ENCODE measurements at places on chromosomes 2 and 18.

GRCh38 chr18:60060578-60060977 lies 160.8 kb downstream of the PMAIP1 start:
- no peak for DNase-seq

DNA sequence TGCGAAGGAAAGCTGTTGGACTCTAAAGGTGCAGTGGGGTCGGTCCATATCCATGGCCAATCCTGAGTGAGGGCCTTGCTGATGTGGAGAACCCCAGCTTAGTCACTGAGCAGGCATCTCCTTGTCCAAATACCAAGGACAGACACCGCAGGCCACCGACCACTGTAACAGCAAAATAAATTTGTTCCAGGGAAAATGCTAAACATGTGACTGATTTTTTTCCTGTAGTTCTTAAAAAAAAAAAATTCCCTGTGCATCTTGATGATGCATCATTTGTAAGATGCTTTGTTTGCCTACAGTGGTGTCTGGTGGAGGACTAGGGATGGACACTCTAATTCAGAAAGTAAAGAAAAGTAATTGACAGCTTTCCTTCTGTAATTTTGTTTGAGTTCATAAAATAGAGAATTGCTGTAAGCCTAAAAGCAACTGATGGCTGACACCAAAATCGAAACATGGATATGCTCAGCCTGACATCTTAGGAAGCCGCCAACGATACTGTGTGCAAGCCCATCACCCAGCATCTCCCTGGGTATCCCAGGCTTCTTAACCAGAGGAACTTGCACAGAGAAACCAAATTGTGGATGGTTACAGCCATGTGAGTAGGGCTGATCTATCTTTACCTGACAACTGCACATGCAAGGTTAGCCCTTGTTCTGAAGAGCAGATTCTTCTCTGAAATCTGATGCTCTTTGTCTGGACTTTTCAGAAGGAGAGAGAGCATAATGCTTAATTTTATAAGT lies 188.6 kb downstream of the ARL4C start:
- no peak for DNase-seq

GRCh38 chr2:45649462-45649857 lies 2.0 kb upstream of the PRKCE start:
- no peak for DNase-seq

DNA sequence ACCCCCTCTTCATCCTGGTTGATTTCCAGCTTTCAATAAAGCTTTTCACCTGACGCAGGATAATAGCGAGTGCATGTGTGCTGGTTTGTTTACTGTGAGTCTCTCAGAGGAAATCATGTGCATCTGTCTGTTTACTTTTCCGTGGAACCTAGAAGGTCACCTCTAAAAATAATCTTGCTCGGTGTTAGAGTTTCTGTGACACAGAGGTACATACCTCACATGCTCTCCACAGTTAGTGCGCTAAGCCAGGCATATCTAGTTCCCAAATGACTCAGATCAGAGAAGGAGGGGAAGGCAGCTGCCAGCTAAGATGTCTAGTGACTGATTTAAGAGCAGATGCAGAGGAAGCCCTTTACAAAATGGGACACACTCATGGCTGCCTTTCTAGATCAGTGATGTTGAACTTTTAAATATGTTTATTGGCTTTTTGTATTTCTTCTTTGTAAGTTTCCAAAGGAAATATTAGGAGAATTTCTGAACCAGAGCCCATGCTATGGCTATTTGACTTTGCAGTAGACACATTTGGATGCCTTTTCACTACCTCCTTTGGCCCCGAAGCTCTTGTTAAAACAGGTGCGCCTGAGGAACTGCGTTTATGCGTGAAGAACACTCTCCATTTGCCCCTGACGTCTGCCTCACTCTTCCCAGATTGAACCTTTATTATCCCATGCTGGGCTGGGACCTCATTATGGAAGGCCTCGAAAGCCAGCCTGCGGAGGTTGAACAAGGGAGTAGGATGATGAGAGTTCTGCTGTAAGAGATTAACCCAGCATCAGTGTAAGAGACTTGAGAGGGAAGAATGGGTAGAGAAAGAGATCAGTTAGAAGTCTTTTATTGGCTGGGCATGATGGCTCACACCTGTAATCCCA lies 145.6 kb downstream of the FAM161A start:
- no peak for DNase-seq

DNA sequence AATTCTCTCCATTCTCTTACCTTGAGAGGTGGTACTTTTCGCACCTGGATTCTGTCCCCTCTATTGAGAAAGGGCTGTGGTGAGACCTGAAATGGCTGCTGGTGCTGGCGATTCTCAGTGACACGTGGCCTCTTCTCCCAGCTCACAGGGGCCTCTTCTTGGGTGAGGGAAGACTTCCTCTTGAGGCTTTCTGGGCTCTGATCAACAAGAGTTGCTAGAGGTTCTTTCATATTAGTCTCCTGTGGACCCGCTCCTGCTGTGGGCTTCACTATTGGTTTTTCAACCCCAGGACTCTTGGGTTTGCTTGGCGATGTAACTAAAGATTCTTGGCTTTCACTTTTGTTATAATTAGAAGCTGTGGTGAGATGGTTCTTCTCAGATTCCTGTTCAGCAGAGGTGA lies 76.3 kb upstream of the DTNB start:
- DNase-seq: no peak

DNA sequence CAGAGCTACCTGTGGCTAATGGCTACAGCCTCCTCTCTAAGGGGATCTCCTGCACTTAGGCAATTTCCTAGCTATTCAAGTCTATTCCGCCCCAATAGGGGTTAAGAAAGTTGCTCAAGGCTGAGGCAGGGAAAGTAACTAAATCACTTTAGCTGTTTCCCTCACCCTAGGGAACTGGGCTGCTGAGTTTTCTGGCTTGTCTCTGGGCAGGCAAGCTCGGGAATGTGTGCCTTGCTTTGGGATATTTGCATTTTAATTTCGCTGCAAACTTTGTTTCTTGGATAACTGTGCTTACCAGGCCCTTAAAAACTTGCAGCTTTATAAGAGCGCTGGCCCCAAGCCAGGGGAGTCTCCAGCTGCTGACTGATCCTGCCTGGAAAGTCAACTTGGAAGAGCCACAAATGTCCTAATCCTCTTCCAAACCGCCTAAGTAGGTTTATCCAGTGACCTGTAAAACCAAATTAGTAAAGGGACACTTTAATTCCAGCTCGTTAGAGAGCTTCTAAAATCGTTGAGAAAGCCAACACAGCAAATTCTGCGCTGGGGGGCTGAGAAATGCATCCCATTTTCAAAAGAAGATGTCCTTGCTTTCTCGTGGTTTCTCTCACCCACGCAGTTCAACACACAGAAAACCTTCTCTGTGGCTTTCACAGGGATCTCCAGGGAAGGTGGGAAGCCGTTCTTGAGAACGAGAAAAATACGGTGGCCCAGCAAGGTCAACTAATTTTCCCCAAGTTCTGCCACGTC lies 59.5 kb upstream of the SP3 start:
- DNase-seq: peak; percentile 18

DNA sequence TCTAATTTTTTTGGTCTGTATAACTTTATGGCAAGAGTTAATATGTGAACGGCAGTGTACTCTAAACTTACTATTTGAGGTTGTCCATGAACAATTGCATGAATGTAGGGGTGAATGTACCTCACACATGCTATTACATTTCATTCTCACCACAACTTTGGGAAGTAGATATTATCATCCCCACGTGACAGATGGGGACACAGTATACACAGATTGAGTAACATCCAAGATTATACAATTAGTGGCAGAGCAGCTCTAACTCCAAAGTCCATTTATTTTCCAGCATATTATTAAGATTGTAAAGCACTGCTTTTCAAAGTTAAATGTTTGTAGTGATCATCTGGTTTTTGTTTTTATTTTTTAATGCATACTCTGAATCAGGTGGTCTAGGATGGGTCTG lies 622.1 kb upstream of the ZEB2 start:
- peak; percentile 11 for DNase-seq

DNA sequence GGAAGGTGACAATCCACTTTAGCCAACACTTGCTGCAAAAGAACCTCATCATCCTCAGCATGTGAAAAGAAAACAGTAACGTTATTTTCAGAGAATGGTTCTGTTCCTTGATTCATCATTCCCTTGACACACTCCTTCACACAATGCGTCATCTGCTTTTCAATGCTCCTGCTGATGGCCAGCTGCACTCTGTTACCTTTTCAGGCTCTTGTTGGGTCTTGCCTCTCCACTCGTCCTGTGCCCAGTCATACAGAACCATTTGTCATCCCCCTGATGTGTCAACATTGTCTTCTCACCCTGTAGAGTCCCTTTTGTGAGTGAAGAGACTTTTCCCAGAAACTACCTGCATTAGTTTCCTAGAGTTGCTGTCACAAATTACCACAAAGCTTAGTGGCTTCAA lies 12.2 kb upstream of the DTNA start:
- DNase-seq: no peak

- no peak for DNase-seq
Measured at GRCh38 chr2:230777721-230778120, 65.1 kb downstream of the CAB39 start.

- no peak for DNase-seq
Measured at GRCh38 chr2:226652369-226652768, 147.3 kb downstream of the IRS1 start.

- no peak for DNase-seq
Measured at GRCh38 chr18:36889321-36889720, 60.4 kb downstream of the KIAA1328 start.

- no peak for DNase-seq
Measured at GRCh38 chr2:25912851-25913695, 34.8 kb upstream of the ASXL2 start.

GRCh38 chr2:136254681-136255080 lies 136.7 kb upstream of the CXCR4 start:
- DNase-seq: no peak

DNA sequence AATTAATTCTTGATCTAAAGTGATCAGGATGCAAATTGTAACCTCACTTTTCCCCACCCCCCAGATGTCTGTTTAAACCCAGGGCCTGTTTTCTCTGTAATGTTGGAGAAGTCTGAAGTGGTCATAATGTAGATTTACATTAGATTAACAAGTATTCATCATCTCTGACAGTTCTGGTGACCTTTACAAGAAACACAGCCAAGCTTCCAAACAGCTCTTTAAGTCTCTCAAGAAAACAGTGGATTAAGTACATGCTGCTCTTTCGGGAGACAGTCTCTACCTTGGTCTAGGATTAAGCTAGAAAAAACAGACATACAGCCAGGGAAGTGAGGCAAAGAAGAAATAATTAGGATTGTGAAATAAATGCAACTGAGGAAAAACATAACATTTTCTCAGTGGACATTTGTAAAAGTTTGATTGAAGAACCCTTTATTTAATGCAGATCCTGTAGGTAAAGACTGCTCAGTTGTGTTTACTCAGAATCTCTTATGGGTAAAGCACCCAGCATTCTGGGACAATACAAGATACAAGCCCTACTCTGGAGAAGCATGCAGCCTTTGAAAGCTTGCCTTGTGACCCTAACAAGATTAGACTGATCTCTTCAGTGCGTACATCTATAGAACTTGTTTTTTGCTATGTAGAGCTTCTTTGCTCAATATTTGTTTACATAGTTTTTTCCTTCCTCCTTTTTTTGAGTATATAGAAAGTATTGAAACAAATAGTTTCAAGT lies 203.9 kb downstream of the PHLPP1 start:
- DNase-seq: no peak

DNA sequence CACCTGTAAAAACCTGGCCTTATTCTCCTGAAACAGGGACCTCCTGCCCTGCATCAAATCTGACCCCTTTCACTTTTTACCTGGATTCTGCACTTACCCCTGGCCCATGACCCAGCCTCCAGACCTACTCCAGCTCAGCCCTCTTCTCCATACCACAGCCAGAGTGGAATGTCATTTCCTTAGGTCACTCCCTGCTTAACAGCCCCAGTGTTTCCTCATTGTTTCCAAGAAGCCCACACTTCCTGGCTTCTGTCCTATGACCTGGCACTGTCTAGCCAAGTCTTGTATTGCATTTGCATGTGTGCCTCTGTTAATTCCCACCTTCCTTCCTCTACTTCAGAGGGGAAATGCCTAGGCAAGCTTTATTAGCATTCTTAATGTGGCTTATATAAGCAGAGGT lies 51.4 kb upstream of the TRIB2 start:
- no peak for DNase-seq

GRCh38 chr2:105645031-105645937 lies 99.4 kb upstream of the NCK2 start:
- DNase-seq: no peak

GRCh38 chr18:49880661-49881060 lies 67.3 kb upstream of the ACAA2 start:
- no peak for DNase-seq

- DNase-seq: no peak
Measured at GRCh38 chr2:98729652-98730051, 1.3 kb downstream of the MGAT4A start.

DNA sequence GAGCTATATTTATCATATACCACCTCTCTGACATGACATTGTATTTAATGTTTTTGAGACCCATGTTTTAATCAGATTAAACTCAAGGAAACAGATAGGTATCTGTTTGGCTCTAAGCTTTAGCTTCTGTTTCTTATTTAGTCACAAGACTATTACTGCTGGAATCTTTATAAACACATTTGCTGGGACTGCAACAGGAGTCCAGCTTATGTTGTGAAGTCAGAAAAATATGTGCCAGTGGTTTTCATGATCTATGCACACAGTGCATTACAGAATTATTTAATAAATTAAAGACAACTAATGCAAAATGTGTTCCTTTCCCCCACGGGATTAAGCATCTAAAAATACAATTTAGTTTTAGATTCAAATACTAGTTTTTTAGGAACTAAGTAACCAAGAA lies 338.9 kb downstream of the ZEB2 start:
- DNase-seq: no peak
